ENCODE measurements at places on chromosomes 13 and 19. TPM values are rescaled to one million over a fixed set of nuclear protein-coding genes. Genes with fewer than 3 reads are reported as not detected.

The MAP3K10 gene
- total RNA-seq: 3.9 TPM

The ADAT3 gene
- 7.5 TPM for total RNA-seq

The ZNF813 gene
- 8.7 TPM for total RNA-seq

The SGCG gene
- total RNA-seq: 3.1 TPM

The ZNF285 gene
- total RNA-seq: 6.3 TPM

The DPP9 gene
- 17.6 TPM for total RNA-seq

The OR4F17 gene
- total RNA-seq: 6.7 TPM

GRCh38 chr19:2982983-2983350 is 5.6 kb downstream of the TLE6 start:
- DNase-seq: peak; percentile 87

DNA sequence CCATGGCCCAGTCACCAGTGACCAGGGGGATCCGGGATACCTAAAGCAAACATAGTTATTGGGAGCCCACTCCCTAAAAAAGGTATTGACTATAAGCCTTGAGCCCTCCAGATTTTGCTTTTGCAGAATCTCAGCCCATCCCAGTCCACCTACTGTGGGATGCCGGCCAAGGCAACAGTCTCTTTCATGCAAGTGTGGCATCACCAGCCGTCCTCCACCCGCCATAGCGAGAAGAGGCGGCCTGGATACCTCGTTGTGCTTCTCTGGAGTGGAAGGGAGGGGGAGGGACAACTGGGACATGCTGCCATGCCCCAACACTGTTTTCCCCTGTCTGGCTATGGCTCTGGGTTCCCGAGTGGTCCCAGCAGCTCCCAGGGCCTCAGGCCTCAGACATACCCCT is 123.4 kb downstream of the DPF1 start:
- DNase-seq: no peak

GRCh38 chr13:40814803-40815202 is 25.4 kb downstream of the SLC25A15 start:
- no peak for DNase-seq

- peak; percentile 84 for DNase-seq
Measured at GRCh38 chr13:43544011-43544410, 242.8 kb downstream of the ENOX1 start.

DNA sequence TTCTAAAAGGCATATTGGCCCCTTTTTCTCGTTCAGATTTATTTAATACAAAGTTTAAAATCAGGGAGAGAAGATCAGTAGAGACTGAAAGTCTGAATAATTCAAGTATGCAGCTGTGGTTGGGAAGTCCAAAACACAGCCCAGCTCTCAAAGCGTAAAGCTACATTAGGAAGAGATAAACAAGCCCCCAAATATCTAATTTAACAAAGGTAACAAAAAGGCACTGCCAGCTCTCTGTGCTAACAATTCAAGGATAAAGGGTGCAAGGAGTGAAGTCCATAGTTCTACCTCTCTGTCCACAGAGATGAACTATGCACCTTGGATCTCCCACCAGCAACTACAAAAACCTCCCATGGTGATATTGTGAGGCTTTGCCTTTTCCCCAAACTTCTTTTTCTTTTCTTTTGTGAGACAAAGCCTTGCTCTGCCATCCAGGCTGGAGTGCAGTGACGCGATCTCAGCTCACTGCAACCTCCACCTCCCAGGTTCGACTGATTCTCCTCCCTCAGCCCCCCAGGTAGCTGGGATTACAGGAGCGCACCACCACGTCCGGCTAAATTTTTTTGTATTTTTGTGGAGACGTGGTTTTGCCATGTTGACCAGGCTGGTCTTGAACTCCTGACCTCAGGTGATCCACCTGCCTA is 104.4 kb downstream of the LHFPL6 start:
- no peak for DNase-seq

DNA sequence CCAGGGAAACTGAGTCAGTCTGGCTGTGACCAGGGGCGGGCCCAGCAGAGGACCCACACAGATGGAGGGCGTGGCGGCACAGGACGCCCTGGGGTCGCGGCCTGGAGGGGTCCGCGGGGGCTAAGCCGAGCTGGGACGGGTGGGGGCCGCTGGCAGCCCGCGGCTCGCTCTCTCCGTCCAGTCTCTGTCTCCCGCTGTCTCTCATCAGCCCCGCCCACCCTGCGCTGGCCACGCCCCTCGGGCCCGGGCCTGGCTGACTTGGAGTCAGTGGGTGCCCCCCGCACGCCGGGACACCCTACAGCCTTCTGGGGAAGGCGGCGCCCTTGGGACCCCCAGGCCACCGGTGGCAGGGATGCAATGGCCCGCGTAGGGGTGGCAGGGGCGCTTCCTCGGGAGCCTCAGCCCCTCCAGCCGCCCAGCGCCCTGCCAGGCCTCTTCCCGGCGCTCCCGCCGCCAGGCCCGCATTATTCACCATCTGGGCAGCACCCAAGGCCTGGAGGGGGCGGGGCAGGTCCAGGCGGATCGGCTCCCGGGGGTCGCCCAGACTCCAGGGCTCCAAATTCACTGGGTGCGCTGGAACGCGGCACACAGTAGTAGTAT is at the start of gene TBXA2R:
Gene TBXA2R (minus strand): TSS at position 186 of the 600 bp plus-strand sequence. CDS start 6,241 bp downstream, outside the sequence.
- DNase-seq: peak; percentile 63

DNA sequence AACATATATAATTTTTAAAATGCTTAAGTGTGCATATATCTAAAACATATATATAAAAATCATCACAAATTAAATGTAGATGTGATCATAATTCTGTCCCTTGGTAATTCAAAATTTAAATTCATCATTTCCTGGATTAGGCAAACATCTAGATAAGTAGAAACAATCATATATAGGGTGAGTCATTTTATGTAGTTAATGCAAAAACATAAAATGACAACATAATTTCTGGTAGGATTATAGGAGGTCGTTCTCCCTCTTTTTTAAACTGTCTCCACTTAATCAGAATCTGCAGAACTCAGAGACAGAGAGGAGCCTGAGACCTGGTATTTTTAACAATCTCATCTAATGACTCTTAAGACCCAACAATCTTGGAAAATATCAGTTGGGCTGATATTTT is 333.4 kb downstream of the KCTD12 start:
- no peak for DNase-seq

DNA sequence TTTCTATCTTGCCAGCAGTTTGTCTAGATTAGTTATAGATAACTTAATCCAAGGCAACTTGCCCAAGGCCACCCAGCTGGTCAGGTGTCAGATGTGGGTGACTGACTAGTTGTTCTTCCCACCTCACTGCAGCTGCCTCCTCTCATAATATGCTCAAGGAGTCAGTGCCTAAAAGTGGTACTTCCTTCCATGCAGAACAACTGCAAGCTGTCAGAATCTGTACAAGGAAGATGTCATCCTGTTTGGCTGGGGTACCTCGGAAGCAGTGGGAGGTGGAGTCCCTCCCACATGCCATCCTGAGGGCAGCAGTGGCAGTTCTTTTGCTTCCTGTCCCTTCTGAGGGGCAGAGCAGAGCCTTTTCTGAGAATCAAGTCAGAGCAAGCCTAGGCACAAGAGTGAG is 193.2 kb upstream of the RFC3 start:
- no peak for DNase-seq

GRCh38 chr19:27821418-27822018 is 1391.4 kb downstream of the UQCRFS1 start:
- DNase-seq: no peak

DNA sequence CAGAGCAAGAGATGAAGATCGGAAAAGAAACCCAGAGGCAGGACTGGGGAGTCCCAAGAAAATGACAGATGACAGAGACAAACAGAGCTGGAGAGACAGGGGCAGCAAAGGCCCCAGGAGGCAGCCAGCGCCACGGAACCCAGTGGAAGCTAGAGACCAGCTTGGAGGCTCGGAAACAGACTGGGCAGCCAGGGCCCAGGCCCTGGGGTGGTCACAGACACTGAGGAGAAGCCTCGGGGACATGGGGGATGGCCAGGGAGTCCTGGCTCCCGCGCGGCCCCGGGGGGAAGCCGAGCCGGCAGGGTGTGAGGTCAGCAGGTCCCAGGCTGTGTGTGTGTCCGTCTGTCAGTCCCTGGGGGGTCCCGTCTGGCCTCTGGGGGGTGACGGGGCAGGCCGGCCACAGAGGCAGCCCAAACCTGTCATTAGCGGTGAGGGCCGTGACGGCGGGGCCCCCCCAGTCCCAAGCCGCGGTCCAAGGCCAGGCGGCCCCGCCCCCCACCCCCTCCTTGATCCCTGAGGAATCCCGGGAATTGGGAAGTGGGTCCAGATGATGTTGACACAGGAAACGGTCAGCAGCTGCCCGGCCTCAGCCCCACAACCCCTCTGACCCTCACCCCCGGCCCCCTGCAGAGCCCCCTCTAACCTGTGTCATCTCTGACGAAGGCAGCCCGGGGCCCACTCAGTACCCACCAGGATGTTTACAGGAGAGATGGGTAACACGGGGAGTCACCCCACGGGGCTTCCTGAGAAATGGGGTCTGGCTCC is 2.5 kb upstream of the TMEM190 start:
- DNase-seq: no peak

DNA sequence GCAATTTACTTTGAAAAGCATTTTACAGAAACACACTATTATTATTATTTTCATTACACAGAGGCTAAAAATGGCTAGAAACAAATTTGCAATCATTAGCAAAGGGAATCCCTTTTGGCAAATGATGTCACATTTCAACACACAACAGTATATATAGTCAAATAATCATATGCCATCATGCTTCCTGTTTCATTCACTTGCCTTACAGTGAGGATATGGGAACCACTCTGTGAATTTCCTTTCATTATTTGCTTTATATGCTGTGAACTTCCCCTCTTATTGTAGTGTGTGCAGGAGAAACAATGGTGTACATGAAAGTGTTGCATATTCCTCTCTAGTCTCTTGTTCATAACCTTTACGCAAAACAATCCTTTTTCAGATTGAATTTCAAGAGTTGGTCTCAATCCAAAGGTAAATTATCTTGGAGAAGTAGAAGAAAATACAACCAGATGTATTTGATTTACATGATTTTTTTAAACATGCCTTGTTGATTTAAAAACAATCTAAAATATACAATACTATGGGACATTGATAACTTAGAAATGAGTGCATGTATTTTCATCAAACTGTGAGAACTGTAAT is 657.3 kb downstream of the EFNB2 start:
- DNase-seq: peak; percentile 19

DNA sequence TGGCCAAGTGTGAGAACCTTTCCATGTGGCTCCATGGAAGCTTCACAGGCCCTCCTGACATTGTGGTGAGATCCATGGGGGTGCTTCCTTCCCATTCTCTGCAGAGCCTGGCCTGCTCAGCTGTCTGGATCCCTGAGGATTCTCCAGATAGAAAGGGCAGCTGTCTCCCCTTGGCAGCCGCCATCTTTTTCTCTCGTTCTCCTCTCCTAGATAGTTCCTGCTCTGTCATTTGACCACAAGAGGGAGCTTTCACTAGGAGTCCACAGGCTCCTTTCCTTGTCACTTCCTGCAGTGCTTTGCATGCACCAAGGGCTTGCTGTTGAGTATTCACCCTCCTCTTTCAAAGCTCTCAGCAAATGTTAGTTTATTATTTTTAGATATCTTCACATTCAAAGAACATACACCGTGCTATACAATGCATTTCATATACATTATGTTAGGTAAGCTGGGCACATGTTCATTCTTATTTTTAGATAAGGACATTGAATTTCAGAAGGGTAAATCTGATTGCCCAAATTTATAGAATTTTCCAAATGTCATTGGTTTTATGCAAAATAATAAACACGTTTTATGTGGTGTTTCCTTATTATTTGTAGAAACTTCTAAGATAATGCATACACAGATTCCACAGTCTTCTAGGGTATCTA is 133.2 kb downstream of the FRY start:
- peak; percentile 48 for DNase-seq

GRCh38 chr13:98133946-98134345 is 8.9 kb upstream of the FARP1 start:
- no peak for DNase-seq

- DNase-seq: no peak
Measured at GRCh38 chr19:3381701-3382372, 15.5 kb downstream of the NFIC start.

DNA sequence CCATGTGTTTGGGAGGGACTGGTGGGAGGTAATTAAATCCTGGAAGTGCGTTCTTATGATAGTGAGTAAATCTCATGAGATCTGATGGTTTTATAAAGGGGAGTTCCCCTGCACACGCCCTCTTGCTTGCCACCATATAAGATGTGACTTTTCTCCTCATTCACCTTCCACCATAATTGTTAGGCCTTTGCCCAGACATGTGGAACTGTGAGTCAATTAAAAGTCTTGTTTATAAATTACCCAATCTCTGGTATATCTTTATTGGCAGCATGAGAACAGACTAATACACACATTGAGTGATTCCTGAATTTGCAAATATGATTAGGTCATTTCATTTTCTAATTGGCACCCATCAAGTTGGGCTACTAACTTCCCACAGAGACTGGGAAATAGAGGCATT is 977.2 kb downstream of the SLITRK1 start:
- no peak for DNase-seq

DNA sequence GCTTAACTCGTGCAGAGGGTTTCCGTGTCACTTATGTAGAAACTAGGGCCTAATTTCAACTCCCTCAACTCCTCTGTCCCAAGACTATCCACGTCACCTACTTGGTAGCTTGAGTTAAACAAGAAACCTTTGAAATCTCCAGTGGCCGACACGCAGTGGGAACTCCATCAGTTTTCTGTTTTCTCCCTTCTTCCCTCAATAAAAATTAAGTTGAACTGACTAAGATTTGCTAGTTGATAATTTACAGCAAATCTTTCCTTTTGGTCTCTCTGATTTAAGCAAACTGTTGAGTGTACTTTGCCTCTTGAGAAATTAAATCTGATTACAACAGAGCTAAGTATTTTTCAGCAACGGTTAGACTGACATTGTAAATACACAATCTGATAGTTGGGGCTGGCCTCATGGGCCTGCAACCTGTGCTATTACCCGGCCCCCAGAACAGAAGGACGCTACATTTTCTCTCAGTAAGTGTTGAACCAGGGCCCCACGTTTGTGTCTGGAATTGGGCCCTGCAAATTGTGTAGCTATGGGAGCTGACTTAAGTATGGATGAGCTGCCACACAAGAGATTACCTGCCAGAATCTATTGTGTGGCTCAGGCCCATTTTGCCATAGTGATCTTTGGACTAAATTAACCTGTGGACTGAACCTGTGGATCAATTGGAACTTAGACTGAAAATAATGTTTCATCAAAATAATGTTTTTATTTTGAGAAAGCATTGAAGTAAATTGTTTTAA is 708 bp upstream of the ESD start:
- no peak for DNase-seq

DNA sequence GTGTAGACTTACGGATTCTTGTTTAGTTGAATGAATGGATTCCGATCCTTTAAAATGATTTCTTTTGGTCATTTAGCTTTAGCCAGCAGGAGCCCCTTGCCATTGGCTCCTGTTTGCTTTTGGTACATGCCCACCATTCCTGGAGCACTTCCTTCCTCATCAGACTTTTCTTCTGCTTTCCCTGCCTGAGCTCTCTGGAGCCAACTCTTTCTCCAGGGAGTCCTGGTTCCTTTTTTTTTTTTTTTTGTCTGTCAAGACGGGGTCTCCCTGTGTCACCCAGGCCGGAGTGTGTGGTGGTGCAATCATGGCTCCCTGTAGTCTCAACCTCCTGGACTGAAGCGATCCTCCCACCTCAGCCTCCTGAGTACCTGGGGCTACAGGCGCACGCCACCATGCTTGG is 37.8 kb downstream of the SMARCA4 start:
- no peak for DNase-seq

- no peak for DNase-seq
Measured at GRCh38 chr13:51066091-51066831, 44.8 kb downstream of the C13orf42 start.

Measured in umbilical cord (tissue), 2 donors.